ENCODE measurements at places on chromosomes 6 and 20.

DNA sequence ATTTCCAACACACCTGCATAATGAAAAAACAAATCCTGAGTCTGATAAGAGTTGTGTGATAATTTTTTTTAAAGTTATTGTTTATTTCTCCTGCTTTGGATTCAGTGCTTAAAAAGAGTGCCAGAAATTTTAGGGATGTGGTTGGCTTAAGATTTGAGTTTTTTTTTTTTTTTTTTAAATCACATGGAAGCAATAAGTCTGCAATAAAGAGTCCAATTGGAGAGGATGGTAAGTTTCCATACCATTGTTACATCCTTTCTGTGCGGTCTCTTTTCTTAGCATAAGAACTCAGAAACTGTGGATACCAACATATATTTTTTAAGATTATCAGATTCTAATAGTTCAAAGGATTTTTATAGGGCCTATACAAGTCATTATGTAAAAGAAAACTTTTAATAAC, 171.0 kb downstream of the BCKDHB start:
- DNase-seq, result no peak

- no peak for DNase-seq
These were observed 296.0 kb downstream of the ADGRG6 start for GRCh38 chr6:142597836-142598235.

DNA sequence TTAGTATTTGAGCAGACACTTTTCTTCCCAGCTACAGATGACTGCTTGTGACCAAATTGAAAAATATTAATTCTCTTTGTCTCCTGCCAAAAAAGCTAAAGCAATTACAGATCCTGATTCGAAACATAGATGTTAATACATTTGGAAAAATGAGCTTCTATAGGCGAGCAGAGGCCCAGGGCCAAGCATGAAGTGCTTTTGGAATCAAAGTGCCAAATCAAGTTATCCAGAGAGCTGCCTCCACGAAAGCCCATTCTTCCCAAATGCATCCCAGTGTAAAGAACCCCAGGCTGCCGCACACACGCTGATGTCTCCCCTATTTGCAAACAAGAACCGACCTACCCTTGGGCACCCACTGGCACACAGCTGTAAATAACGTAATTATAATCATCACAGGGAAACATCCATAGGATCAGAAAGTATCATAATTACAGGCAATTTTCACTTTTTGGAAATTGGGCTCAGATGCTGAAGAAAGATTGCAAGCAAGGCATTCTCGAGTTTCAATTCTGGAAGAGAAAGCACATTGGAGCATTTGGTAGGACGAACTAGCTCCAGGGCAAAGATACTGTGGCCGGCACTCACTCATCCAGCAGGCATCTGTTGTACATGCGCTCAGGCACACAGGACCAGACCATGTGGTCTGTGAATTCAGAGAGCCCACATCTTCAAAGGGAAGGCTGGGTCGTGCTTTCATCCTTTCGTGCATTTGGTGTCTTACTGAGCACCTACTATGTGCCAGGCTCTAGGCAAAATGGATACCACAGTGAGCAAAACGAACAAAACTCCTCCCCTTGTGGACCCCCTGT, 45.9 kb downstream of the BMP7 start:
- no peak for DNase-seq

GRCh38 chr6:152204591-152204990, 397.1 kb downstream of the ESR1 start:
- DNase-seq, result no peak

DNA sequence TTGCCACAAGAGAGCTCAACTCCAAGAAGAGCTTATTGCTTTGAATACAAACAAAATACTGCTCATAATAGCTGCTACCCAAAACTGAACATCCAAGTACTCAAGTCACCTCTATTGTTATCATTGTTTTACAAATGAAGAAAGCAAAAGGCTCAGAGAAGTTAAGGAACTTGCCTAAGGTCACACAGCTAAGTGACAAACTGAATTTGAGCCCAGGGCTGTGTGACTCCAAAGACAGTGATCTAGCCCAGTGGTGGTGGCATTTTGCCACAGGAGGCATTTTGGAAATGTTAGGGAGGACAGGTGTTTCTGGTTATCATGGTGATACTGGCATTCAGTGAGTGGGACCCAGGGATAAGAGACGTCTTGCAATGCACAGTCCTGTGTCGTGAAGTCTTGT, 79.5 kb downstream of the KCNB1 start:
- DNase-seq, result no peak

DNA sequence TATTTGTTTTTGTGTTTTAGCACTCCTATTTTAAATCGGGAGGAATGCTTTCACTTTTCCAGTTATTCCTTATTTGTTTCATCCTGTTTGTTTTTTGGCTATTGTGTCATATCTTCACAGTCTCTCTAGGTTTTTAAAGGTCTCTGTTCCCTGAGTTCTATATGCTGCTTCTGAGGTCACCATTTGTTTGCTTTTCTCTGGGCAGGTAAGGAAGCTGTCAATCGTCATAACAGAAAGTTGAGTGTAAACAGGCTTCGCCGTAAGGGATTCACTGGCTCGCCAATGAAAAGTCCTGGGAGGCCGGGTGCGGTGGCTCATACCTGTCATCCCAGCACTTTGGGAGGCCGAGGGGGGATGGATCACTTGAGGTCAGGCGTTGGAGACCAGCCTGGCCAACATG, 48.7 kb upstream of the RPS6KA2 start:
- DNase-seq, result no peak

DNA sequence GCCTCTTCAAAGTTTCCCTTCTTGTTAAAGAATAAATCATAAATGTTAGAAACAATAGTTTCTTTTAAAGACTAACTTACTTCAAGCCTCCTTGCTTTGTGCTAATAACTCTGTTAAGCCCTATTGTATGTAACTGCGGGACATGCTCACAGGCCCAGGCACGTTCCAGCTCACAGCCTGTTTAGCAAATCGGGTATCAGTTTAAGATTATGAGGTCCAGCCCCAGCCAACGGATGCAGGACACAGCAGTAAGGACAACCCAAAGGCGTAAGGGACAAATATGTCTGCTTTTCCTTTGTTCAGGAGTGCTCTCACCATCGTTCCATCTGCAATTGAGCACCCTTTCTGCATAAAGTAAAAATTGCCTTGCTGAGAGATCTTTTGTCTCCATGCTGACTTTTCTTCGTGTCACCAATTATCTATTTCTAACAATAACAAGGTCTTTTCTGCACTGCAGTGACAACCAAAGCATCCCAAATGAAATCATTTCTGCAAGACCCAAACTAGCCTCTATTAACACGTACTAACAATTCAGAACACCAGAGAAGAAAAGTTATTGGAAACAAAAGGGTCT, 1.4 kb downstream of the C6orf52 start:
- DNase-seq, result no peak

GRCh38 chr6:132817554-132818403, 3.4 kb downstream of the RPS12 start:
- DNase-seq, result no peak

- no peak for DNase-seq
These were observed 518 bp downstream of the PEX6 start for GRCh38 chr6:42978487-42978838.

GRCh38 chr6:157143171-157143889, 180.0 kb downstream of the TMEM242 start:
- peak; percentile 3 for DNase-seq

Measured in activated T-helper 1 cell treated with anti-CD3 and anti-CD28 coated beads, Interleukin-2, amount 50 U/mL, for 16 hours (primary cell).